ENCODE measurements at places on chromosomes 7 and 10.

GRCh38 chr10:89853781-89854191 is 152.4 kb downstream of the KIF20B start:
- no peak for DNase-seq

DNA sequence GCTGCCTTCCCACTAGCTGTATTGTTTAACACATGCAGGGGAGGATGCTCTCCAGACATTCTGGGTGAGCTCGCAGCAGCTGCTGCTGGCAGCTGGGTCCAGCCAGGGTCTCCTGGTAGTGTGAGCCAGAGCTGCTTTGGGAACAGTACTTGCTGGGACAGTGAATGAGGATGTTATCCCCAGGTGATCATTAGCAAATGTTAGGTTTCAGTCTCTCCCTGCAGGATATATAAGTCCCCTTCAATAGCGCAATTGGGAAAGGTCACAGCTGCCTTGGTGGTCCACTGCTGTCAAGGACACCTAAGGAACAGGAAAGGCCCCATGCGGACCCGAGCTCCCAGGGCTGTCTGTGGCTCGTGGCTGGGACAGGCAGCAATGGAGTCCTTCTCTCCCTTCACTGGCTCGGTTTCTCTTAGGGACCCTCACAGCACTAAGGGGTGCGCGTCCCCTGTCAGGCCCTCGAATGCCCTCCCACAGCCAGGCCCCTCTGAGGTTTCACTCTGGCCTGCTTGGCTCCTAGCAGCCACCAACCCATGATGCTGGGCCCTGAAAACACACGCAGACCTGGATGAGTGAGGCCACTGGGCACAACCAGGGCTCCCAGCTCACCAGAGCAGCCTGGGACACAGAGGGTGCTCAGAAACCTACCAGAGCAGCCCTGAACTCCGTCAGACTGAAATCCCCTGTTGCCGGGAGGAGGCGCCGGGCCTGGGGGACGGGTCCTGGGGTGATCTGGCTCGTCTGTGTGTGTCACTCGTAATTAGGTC is 173.0 kb upstream of the LANCL2 start:
- DNase-seq, result no peak

DNA sequence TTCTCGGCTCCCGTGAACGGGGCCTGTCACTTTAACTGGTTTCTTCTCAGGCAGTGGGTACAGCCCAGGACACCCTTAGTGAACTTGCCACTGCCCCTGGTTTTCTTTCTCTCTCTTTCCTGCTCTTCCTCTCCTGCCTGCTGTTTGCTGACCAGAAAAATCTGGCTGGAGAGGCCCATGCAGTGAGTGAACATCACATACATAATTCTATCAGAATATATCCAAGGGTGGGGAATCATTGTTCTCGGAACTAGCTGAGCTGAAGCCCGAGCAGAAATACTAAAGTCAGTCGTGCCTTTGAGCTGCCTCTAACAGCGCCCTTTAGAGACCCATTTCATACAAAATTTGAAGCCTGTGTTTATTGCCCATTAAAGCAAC is 501.5 kb upstream of the GALNT17 start:
- no peak for DNase-seq

DNA sequence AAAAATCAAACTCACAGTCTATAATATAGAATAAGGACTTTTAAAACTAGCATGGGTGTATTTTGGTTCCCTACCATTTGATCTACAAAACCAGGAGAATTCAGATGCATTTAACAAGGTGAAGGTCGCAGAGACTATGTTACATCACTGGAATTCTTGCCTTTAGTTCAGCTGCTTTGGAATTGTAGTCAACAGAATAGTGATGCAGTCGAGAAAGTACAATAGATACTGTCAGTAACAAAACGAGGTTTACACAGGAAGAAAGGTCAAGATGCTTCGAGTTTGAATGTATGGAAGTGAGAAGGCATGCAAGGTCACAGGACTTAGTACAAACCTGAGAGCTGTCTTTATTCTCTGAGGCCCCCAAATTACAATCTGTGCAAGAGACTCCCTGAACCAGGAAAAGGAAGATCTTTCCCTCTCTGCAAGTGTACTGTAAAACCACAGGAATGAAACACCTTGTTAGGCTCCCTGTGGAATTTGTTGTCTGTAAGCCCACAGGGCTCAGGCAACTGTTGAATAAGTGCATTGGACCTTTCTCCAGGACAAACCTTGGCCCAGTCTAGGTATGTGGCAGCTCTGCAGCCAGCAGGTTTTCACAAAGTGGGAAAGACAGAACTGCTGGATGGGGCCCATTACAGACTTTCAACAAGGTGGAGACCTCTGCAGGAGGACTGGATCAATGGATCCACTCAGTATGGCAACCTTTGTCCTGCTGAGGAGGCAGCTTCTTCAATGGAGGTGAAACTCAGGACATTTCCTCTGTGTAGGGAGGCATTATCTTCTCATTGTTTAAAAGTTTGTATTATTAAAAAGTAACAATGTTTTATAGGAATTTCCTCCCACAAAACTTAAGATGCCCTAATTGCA is 101.1 kb upstream of the GSDME start:
- no peak for DNase-seq

DNA sequence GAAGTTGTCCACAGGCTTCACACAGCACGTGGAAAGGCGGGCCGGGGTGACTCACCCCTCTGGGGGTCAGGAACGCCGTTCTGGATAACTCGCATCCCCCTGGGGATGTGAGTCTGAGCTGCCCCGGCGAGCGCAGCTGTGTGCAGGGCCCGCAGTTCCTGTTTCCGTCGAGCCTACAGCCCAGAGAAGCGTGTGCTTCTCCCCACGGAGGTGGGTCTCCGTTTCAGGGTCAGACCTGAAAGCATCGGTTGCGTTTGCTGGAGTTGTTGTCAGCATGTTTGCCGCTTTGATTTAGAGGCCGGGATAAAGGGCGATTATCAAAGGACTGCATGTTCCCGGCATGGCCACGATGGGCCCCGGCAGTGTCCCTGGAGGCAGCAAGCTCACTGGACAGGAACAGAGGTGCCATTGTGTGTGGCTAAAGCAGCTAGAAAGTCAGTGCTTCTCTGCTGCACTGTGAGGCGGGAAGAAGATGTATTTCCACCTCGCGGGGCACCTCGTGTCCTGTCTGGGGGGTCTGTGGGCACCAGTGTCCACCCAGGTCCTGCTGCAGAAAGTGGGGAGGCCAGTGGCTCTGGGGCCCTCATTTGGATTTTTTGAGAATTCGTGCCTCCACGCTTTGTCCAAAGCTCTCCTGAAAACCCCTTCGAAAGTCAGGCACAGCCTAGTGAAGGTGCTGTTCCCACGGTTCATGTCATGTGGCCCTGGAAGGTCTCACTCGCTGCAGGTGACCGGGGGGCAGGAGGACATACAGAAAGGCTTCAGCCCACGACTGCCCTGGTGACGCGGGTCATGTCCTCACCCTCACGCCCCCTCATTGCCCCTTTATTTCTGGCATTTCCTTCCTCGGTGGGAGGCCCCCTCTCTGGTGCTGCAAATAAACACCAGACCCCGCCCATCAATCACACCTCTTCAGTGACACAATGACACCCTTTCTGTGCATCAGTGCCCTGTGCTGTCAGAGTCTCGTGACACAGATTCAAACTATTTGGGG is 27.4 kb upstream of the GDI2 start:
- no peak for DNase-seq

DNA sequence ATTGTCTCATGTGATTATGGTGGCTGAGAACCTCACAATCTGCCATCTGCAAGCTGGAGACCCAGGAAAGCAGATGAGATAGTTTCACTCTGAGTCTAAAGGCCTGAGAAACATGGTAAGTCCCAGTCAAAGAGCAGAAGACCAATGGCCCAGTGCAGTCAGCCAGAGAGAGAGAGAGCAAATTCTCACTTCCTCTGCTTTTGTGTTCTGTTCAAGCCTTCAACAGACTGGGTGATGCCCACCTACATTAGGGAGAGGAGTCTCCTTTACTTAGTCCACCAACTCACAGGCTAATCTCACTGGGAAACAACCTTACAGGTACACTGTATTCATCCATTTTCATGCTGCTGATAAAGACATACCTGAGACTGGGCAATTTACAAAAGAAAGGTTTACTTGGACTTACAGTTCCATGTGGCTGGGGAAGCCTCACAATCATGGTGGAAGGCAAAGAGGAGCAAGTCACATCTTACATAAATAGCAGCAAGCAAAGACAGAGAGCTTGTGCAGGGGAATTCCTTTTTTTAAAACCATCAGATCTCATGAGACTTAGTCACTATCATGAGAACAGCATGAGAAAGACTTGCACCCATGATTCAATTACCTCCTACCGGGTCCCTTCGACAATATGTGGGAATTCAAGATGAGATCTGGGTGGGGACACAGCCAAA is 4.7 kb upstream of the FRMPD2 start:
- DNase-seq, result no peak
